Activated CD4-positive, alpha-beta T cell treated with anti-CD3 and anti-CD28 coated beads, Interleukin-2, Interleukin-6, amounts not matched to agents 100 ng/mL and 50 ng/mL, durations not matched to agents 16 hours and 8 hours (primary cell): ENCODE measurements at places on chromosomes 2 and 18.

- no peak for DNase-seq
Observed at GRCh38 chr2:42147641-42148274, 21.4 kb upstream of the EML4 start.

DNA sequence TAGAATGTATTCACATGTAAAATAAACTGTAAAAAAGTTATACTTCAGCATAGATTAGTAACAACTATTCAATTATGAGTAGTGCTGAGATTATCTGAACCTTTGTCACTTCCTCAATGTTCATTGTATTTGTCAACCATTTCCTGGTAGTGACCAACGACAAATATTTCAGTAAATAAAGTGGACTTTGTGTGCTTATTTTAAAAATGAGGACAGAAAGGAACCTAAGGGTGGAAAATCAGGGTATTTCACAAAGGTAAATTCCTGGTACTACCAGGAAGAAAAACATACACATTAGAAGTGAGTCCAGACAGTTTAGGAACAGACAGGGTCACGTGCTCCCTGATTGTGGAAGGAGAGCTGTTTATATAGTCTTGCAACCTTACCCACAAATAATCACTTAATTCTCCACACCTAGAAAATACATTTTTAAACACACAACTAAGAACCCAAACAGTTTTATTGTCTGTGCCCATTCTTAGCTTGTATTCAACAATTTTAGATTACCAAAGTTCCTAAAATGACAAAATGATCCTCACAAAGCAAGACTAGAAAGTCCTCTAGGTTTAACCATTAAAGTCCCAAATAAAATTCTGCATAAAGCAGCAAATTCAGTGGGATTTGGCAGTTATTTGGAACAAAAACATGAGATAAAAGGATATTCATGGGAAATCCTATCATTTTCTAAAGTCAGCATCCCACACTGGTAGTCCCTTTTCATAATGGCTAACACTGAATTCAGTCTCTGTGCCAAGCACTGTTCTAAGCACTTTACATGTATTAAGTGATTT, 28.2 kb downstream of the PELI1 start:
- DNase-seq = peak; percentile 36

- DNase-seq = no peak
Observed at GRCh38 chr2:86488561-86489250, 47.5 kb downstream of the KDM3A start.

- DNase-seq = no peak
Observed at GRCh38 chr2:42848726-42849290, 56.4 kb upstream of the HAAO start.

DNA sequence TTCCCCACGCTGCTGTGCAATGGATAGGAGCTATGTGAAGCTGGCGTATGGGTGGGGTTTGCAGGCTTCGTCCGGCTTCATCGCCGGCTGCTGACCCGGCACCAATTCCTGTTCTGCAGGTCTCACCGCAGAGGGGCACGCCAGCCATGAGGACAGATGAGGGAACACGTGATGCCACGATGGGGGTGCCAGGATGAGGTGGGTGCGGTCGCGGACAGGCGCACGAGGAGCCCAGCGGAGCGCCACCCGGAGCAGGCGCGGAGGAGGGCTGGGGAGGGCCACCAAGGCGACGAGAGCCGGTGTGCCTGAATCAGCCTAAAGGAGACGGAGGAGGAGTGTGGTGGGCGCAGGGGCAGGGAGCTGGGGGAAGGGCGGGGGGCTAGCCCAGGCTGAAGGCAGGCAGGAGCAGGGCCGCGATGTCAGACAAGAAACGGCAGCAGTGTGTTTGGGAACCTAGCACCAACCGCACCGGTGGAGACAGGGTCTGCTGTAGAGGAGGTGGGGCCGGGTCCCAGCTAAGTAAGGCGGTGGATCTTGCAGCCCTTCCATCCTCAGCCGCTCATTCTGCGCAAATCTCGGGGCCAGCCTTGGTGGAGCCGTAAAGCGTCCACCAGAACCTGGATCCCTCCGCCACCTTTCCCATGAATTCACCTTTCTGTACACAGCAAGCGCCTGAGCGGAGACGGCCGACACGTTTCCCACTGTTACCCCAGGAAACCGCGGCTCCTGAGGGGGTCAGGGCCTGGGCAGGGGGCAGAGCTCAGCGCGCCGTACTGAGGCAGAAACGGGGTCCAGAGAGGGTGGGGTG, 17.0 kb upstream of the CD8A start:
- DNase-seq = peak; percentile 51

- no peak for DNase-seq
Observed at GRCh38 chr2:19717446-19717845, 184.3 kb downstream of the TTC32 start.

DNA sequence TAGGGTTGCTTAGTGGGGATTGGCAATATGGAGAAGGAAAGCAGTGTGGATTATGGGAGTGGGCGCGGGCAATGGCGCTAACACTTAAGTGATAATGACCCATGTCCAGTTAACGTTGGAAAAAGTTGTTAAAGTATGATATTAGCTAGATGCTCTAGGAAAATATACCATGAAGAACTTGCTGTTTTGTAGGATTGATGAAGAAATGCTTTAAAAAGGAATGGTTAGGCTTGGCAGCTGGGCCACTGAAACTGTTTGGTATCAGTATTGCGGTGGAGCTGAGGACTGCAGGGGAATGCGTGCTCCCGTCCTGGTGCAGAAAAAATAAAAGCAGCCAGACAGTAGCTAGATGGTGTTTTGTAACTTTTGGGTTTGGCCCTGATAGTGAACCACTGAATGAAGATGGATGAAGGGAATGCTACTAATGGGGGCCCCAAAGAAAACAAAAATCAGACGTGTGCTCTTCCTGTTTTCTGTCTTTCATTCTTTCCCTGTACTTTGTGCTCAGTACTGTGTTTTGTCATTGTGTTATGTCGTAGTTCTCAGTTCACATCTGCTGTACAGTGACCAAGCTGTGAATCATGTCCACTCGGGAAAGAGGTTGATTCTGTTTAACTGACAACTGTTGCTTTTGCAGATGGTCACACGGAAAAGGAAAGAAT, 999 bp downstream of the INSIG2 start:
- DNase-seq = peak; percentile 42

DNA sequence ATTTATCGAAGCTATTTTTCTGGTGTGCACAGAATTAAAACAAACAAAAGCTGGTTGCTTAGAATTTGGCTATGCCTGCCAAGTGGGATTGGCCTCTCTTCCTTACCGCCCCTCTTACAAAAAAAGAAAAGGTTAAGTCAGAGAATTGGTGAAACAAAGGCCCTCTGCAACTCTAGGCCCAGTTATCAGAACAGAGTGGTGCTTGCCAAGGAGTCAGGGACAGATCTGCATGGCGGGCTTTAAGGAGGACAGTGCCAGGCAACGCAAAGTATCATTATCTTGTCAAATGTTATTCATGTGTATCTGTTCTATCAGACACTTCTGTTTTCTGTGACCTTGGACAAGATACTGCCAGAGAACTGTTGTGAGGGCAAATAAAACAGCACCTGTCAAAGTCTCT, 78.3 kb downstream of the TGIF1 start:
- DNase-seq = no peak

GRCh38 chr2:71126957-71127356, 3.1 kb downstream of the MCEE start:
- no peak for DNase-seq

DNA sequence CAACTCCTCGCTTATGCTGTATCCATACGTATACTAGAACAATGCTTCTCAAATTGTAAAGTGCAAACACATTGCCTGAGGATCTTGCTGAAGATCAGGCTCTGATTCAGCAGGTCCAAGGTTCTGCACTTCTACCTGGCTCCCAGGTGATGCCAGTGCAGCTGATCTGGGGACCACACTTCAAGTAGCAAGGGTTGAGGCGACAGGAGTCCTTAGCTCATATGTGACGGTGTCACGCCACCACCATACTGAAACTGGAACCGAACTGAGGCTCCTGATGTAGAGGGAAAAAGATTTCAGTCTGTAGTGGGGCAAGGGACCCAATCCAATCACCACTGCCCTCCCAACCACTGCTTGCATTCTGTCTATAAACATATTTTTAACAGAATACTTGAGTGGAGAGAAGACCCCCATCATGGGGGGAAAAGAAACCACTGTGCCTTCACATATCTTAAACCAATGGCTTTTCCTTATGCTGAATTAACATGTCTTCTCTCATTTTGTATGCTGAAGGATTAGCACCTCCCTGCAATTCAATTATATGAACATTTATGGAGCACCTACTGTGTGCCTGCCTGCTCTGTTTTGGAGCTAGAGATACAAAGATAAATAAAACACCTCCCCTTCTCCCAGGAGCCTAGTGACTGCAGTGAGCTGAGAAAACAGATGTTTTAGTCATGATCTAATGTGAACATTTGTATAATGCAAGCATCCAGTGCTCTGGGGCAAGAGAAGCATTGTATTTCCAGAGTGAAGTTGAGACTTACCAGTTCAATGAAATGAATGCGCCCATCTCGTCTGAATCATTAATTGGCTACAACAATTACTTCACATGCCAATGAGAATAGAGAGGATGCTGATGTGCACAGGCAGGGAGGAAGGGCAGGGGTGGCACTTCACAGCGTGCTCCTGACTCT, 6.6 kb upstream of the ASAP2 start:
- no peak for DNase-seq

DNA sequence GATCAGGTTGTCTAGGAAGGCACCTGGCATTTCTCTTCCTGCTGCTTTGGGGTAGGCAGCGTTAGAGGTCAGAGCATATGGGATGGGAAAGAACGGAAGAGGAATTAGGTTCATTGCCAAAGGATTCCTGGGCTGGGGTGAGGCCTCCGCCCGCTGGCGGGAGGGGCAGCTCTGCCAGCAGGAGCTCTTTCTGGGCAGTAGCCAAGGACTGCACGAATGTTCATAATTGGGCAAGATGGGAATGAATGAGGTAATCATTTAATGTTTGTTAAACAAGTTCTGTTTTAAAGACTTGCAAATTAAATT, 253.9 kb downstream of the AGAP1 start:
- DNase-seq = no peak

DNA sequence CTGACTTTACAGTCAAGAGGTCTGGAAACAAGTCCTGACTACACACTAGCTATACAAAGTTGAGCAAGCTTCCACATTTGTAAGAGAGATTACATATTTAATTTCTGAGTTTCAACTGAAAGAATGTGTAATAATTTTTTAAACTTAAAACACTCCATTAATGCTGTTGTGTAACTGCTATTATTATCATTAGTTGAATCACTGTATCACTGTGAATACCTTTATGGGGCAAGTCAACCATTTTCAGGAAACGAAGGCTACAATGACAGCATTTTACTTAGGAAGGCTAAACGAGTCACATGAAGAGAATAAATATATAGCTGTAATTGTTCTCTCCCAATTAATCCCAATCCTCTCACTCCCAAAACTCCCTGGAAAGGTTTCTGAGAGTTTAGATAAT, 46.3 kb downstream of the TRIP12 start:
- DNase-seq = no peak

- peak; percentile 57 for DNase-seq
Observed at GRCh38 chr2:157438863-157439823, 4.7 kb downstream of the CYTIP start.

DNA sequence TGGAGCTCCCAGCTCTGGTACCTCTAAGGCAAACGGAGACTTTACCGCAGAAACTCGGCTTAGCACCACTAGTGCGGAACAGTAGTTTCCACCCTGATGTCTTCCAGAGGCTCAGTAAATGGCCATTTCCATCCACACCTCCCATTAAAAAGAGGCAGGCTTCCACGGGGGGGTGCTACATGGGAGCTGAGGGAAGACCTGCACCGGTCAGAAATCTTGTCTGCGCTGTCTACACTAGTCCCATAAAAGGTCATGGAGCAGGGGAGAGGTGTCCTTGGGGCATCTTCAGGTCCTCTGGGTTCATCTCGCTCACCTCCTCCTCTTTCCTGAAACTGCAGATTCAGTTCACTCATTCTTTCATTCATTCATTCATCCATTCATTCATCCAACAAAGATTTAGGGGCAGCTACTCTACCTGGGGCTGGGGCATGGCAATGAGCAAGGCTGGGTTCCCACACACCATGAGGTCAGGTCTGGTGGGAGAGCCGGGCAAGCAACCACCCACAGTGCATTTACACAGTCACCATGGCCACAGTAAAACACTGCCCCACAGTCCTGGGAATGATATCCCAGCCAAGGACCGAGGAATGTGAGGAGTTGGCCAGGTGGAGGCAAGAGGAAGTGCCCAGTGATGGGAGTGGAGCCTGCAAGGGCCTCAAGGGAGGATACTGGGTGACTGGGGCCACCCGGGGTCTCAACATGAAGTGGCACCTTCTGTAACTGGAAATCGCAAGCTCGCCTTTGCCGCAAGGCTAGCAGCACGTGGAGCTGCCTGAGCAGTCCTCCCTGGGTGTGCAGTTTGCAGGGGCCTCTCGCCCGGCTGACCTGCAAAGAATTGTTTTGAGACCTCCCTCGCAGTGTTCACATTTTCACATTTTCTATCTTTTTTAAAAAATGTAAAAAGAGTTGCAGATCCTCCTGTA, 180.2 kb upstream of the RAB6C start:
- DNase-seq = no peak

DNA sequence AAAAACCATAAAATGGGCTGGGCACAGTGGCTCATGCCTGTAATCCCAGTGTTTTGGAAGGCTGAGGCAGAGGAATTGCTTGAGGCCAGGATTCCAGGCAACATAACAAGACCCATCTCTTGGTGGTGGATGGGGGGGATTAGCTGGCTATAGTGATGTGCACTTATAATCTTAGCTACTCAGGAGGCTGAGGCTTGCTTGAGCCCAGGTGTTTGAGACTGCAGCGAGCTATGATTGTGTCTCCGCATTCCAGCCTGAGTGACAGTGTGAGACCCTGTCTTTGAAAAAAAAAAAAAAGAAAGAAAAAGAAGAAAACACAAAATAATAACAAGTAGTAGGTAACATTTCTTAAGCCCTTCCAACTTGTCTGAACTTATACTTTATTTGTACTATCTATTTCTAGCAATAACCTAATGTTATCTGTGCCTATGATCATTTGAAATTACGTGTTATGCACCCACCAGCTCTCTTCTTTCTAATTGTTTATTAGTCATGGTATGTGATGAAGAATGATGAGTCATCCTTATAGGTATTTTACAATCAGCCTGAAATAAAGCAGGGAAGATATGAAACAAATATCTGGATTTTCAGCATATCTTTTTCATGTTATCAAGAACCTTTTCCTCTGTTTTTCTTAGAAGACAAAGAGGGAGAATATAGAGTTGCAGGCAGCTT, 129.3 kb upstream of the UNC80 start:
- no peak for DNase-seq

- DNase-seq = no peak
Observed at GRCh38 chr2:202016579-202017227, 17.0 kb upstream of the FZD7 start.

DNA sequence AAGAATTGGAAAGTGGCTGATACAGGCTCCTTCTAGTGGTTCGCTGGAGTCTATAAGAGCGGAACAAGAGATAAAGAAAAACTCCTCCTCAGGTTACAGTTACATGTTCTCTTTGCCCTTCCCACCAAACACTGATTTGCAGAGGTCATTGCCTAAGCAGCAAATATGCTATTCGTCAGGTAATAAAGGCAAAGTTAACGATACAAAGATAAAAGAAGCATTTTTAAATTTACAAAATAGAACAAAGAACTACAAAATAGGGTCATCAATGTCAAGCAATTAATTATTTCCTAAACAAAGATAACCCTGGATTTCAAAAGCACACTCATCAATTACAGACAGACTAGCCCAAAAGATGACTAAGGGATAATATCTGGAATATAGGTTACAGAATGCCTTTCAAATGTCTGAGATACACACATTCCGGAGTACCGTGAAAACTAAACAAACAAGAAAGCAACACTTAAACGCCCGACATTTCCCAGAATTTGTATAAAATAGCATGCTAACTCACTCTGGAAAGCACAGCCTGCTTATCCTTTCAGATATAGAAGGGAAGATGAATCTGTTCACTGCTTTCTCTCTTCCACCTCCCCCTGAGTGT, 186.4 kb downstream of the MREG start:
- no peak for DNase-seq

GRCh38 chr2:8638327-8638726, 43.5 kb upstream of the ID2 start:
- no peak for DNase-seq
